Stimulated activated CD8-positive, alpha-beta memory T cell treated with anti-CD3 and anti-CD28 coated beads, Interleukin-2, amount 100 ng/mL, for 48 hours (primary cell): ENCODE measurements at places on chromosomes 16 and 17.

GRCh38 chr16:19822533-19822932 lies 62.1 kb downstream of the GPRC5B start:
- no peak for DNase-seq

- DNase-seq: no peak
Observed at GRCh38 chr16:85857406-85857805, 41.6 kb upstream of the IRF8 start.

DNA sequence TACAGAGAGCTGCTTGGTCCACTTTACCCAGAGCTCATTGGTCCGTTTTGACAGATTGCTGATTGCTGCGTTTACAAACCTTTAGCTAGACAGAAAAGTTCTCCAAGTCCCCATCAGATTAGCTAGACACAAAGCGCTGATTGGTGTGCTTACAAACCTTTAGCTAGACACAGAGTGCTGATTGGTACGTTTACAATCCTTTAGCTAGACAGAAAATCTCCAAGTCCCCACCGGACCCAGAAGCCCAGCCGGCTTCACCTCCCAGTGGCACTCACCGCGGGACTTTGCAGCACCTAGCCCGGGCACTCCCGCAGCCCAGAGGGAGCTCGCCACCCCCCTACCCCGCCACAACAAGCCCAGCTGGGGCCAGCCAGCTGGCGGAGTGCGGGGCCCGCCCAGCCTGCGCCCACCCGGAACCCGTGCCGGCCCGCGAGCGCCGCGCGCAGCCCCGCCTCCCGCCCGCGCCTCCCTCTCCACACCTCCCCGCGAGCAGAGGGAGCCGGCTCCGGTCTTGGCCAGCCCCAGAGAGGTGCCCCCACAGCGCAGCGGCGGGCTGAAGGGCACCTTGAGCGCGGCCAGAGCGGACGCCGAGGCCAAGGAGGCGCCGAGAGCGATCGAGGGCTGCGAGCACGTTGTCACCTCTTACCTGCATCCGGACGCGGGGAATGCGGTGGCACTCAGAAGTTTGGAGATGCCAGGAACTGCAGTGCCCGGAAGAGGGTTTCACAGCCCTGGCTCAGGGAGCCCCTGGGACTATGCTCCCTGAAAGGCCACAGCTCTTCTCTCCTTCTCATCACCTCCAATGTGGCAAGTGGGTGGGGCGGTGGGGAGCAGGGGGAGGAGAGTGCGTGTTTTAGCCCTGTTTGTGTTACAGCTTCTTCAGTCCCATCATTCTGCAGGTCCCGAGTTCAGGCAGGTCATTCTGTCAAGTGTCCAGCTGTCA lies 1504.5 kb downstream of the CDH11 start:
- no peak for DNase-seq

- no peak for DNase-seq
Observed at GRCh38 chr17:9935408-9935807, 30.3 kb upstream of the RCVRN start.

- DNase-seq: peak; percentile 86
Observed at GRCh38 chr16:67236563-67237395, 9.8 kb downstream of the TMEM208 start.

DNA sequence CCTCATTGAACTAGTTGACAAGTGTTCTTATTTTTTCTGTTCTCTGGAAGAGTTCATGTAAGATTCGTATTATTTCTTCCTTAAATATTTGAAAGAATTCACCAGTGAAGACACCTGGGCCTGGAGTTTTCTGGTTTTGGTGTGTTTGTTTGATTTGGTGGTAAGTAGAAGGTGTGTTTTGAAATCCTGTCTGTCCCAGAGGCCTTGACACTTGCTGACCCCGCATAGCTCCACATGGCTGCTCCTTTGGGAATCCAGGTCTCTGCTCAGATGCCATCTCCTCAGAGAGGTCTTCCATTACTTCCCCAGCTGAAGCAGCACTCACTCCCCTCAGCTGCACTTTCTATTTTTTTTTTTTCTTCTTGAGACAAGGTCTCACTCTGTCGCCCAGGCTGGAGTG lies 5.7 kb upstream of the NUP93 start:
- DNase-seq: no peak
